RCC 7860 (cell line): ENCODE measurements at places on chromosomes 11 and 22.

DNA sequence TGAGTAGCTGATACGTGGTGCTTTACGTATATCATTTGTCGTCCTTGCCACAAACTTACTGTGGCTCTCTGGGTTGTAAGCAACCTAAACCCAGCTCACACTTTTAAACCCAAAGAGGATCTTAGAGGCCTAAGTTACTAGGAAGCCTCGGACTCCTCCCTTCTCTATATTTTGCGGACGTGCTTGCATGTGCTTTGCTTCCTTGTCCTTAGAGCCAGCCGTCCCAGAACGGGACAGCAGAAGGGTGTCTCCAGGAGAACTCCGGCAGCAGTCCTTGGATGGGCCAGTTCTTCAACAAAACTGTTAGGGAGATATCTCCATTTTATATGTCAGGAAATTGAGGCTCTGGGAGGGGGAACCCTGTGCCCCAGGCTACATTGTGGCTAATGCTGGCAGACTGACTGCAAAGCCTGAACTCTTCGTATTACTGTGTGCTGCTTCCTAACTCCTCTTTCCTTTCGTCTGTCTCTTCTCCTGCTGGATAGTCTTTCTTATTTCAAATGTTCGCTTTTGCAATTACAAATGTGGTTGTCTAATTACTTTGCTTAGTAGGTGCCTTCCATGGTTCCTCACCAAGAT, 33.8 kb downstream of the TNRC6B start:
- DNase-seq, result no peak

DNA sequence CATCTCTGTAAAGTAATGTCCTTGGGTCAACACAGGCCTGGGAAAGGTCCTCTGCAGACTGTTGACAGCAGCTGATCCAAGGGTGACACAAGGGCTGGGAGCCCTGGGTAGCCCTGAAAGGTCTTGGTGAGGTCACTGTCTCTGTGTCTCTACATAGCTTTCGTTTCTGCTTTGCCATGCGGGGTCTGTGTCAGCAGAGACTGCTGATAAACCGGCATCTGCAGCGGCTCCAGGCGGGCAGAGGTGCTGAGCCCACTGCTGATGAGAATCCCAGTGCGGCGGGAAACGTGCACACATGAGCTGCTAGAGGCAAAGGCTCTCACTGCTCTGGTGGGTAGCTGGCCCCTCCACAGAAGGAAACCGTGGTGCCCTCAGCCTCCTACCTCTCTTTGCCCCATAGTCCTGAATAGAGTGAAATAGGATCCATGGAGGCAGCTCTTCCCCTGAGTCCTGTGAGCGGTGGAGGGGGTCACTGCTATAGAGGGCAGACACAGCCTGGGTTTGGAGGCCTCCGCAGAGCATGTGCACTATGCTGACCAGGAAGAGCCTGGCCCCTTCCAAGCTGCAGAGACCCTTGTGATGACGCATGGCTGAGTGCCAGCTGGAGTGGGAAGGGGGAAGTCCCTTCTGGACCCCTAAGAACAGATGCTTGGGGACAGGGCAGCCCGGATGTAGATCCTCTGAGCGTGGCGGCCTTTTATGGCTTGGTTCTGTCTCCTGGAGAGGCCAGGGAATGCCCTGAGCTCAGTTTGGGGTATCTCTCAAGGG, 17.8 kb upstream of the ST3GAL4 start:
- DNase-seq, result no peak

GRCh38 chr11:128506999-128507611, 80.3 kb downstream of the ETS1 start:
- peak; percentile 91 for DNase-seq

GRCh38 chr11:117960406-117960805, 25.8 kb upstream of the IL10RA start:
- DNase-seq, result no peak

GRCh38 chr11:31940371-31941037, 129.4 kb upstream of the PAX6 start:
- no peak for DNase-seq

- no peak for DNase-seq
Observed at GRCh38 chr11:48169717-48170116, 46.9 kb upstream of the OR4B1 start.

DNA sequence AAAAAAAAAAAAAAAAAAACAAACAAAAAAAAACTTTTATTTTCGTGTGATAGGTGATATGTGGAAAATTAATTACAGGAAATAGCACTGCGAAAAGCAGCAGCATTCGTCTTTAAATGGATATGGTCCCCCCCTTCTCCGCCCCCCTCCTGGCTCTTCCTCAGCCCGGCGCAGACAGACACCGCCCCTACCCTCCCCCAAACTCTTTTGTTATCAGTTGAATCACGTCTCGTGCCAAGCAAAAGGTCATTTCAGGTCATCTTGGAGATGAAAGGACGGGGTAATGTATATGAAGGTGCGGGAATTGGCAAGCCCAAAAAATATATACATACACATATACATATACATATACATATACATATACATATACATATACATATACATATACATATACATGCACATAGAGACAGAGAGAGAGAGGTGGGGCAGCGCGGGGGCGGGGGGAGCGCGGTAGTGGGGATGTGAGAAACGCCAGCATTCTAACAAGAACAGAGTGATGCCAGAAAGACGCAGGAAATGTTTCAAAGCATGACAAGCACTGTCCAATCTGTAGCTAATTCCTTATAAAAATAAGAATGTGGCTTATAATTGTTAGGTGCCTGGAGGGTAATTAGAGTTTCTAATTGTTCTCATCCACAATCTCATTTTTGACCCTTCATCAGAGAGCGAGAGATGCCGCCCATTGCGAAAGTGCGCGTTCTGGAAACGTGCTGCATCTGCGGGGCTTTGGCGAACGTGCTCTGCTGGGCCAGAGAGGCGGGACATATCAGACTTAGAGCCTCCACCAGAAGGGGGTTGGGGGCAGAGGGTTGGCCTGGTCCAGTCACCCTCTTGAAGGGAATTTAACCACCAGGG, 214.5 kb upstream of the UBASH3B start:
- no peak for DNase-seq

DNA sequence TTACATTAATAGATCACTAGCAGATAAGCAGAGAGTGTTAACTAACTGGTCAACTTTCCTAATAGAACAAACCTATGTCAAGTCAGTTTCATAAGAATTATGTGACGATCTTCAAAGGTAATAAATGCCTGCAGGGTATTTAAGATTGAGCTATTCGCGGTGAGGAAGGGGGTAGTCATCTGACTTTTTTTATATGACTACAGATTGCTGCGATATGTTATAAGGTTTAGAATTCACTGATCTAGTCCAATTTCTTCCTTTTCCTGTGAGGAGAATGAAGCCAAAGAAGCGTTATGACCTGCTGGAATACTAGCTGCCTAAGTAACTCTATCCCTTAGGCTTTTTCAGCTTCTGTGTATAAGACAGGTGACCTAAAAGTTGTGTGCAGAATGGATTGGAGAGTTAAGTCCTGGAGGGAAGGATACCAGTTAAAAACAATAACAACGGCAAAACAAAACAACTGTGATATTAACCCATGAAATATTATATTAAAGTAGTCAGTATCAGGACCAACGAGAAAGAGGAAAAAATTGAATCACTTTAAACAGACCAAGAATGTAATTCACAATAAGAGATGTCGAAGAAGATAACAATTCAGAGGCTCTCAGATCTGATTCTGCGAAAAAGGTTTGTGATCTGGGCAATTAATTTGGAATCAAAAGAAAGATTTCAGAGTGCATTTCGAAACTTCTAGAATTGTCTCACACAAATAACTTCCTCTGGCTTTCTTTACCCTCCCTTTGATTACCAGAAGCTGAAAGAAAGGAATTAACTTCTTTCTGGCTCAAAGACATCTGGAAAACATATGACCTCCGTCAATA, 630 bp downstream of the CASP4 start:
- DNase-seq, result no peak

GRCh38 chr11:61782841-61783240, 9.6 kb downstream of the TMEM258 start:
- no peak for DNase-seq

- no peak for DNase-seq
Observed at GRCh38 chr22:43260331-43261231, 73.6 kb upstream of the TTLL12 start.

GRCh38 chr22:36439481-36440271, 41.8 kb downstream of the TXN2 start:
- peak; percentile 77 for DNase-seq
